Left forelimb (tissue), 1 donor: ENCODE measurements at places on chromosomes 11 and 22.

DNA sequence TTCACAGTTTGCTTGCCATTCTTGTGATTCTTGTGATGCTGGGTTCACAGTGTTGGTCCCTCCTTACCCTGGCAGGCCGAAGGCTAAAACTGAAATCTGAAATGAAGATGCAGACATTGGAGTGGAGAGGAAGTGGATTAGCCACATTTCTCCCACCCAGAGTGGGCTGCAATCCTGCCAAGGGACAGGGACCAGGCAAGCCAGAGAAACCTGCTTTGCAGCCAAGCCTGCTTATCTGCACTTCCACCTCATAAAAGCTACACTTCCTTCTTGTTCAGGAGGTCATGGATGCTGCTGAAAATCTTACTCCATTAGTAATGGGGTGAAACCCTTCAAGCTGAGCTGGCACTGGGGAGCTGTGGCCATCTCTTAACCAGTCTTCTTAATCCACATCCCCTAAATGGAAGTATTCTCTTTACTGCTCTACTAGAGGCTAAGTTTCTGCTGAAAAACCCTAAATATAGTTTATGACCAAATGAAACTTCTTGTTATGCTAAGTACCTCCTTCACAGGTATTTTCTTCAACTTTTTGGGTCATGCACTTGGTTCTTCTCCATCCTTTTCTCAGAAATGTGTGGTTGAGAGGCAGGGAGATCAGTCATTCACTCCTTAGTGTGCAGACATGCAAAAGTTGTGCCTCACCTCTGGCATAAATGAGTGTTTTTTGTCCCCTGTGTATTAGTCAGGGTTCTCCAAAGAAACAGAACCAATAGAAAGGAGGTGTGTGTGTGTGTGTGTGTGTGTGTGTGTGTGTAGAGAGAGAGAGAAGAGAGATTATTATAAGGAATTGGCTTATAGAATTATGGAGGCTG is 133.9 kb upstream of the BMAL1 start:
- DNase-seq = no peak

DNA sequence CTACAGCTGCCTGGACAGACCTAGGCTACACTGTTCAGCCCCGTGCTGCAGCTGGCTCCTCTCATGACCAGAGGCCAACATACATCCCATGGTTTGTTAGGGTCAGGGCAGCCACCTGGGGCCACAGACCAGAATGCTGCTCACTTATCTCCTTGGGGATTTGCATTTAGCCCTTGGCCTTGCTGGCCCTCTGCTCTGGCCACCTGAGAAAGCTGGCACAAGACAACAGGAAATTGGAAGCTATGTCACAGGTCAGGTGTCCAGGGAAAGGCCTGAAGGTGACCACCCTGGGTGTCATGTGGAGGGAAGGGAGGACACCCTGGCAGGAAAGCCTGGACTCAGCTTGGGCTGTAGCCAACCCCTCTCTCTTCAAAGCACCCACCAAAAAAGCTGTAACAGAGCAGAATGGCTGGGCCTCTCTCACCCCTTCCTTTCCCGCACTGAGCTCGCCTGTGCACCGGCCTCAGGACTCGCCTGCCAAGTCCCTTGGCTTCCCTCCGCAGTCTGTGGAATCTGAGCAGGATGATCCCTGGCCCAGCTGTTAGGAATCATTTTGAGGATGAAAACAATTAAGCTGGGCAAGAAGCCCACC is 86.3 kb downstream of the SNX19 start:
- DNase-seq = peak; percentile 90

DNA sequence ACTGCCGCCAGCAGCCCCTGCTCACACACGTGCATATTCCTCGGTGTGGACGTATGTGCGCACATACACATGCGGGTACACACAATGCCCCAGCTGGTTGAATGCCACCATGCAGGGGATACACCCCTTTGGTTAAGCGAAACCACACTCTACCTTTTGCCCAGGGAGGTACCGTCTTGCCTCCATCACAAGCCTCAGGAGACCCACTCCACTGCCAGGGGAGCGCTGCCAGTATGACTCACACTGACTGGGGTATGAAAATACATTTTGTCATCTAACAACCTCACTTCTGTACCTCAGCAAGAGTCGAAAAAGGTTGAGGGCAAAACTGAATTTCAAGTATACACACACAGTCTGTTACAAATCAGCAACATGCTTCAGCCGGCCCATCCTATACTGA is 39.4 kb downstream of the TMEM45B start:
- DNase-seq = no peak

DNA sequence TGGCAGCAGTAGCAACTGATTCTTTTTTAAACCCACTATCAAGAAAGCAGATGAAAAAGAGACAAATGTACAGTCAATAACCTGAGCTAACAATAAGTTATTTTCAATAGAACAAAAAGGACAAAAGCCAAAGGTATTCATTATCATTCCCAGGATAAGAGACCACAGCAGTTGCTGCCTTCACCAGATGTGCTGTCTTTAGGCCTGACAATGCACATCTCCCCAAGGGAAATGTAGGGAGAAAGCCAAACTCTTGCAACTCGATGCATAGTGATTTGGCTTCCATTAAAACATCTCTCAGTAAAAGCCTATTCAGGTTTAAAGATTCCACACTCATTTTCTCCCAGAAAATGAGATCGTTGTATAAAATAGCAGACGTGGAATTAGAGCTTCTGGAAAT is 210.7 kb downstream of the METTL15 start:
- DNase-seq = no peak

- no peak for DNase-seq
Measured at GRCh38 chr11:8006349-8006977, 19.3 kb downstream of the EIF3F start.

- DNase-seq = peak; percentile 86
Measured at GRCh38 chr11:14904745-14905103, 12.7 kb upstream of the CYP2R1 start.

DNA sequence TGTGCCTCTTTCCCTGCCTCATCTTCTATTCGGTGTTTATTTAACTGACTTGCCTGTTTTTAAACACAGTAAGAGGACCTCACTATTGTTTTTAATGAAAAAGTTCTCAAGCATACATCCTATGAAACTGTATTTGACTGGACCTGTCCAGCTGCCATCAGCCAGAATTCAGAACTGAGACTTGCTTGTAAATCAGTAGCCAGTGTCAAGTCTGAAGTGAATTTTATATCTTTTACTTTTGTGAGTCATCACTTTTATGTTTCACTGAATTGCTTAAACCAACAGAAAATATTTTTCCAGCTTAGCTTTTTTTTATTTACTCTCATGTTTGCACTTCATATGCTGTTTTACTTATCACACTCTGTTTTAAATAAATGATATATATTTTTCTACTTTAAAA is 88.3 kb downstream of the LUZP2 start:
- no peak for DNase-seq

DNA sequence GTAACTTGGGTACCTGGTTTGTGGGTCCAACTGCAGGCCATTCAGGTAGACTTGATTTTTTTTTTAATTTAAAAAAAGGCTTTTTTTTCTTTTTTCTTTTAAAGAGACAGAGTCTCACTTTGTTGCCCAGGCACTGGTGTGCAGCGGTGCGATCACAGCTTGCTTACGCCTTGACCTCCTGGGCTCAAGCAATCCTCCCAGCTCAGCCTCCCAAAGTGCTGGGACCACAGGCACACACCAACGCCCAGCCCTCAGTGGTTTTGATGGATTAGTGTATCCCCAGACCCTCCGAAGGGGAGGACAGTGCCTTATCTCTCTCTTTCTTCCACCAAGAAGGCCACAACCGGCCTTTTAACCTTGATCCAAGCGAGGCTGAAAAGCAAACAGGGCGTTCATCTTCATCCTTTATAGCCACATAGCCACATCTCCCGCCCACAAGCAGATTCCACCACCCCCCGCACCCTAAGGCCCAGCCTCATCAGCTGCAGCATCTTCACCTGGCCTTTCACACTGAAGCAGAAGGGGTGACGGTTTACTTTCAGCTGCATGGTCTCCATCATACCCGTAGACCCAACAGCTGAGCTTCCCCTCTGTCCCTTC is 17.6 kb upstream of the COMT start:
- no peak for DNase-seq

DNA sequence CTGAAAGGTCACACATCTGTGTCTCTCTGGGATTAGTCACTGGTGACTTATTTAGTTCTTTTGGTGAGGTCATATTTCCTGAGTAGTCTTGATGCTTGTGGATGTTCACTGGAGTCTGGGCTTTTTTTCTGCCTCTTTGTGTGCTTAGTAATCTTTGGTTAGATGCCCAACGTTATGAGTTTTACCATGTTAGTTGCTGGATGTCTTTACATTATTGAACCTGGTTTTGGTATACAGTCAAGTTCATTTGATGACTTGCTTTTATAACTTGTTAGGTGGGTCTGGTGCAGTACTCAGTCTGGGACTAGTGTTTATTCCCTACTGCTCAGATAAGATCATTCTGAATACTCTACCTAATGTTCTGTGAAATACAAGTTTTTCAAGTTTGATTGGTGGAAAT is 26.2 kb upstream of the SLC37A2 start:
- no peak for DNase-seq

GRCh38 chr22:36048911-36049677 is 20.5 kb upstream of the RBFOX2 start:
- DNase-seq = no peak

- no peak for DNase-seq
Measured at GRCh38 chr11:73551677-73552076, 46.2 kb downstream of the FAM168A start.

DNA sequence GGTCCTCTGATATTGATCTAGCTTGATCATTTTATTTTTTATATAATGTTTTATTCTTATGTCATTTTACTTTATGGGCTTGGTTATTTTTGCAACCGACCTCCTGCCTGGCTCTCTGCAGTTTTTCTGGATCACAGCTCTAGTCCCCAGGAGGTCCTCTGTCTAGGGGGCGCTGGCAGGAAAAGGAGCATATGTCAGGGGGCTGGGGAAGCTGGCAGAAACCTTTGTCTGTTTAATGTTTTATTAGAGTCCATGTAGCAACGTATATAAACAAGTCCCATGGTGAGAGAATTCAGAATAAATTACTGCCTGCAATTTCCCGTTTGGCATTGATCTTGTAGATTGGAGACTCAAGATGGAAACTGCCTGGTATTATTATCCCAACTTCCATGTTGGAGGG is 133.5 kb upstream of the ZBED5 start:
- DNase-seq = no peak

- no peak for DNase-seq
Measured at GRCh38 chr11:124109377-124109776, 5.9 kb upstream of the VWA5A start.

DNA sequence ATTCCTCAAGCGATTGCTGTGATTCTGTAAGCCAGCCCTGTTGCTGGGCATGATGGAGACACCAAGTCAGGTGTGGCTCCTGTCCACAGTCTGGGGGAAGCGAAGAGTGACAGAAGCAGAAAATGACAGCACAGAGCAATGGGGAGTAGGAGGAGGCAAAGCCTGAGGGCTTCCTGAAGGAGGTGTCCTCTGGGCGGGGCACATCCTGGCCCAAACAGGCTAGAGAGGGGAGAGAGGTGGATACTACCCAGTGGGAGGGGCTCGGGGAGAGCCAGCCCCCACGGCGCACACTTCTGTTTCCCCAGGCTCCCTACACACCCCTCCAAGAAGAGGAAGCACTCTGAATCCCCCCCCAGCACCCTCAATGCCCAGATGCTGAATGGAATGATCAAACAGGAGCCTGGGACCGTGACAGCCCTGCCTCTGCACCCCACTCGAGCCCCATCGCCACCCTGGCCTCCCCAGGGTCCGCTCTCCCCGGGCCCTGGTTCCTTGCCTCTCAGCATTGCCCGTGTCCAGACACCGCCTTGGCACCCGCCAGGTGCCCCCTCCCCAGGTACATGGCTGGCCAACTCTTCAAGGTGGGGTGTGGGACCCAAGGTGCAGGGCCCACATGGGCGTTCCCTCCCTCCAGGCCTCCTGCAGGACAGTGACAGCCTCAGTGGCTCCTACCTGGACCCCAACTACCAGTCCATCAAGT is 18.9 kb downstream of the MYRF start:
- DNase-seq = no peak

DNA sequence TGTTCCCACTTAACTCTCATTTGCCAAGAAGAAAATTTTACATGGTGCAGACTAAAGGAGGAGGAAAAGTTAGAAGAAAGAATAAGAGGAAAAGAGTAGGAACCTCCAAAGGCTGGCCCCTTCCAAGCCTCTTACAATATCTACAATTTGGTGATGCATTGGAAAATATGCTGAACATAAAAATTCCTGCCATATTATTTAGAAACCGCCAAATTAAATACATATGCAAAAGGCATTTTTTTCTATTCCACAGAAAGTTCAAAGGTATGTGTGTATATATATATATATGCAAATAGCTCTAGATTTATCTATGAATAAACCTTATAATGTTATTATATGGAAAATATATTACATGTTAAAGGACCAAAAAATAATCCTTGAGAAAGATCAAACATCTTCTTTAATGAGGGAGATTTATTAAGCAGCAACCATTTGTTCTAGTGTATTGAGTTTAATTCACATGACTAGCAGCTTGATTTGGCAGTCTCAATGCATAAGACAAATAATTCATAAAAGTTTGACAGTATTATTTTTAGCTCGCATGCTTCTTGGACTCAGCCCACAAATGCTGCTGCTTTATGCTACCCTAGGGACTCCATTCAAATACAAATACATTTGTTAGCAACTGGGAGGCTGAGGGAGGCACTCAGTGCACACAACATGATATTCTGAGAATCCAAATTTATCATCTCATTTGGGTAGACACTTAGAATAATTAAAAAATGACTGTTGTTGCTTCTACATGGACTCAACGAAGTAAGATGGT is 184.9 kb downstream of the SBF2 start:
- no peak for DNase-seq
